ENCODE measurements at places on chromosomes 1 and 21.

- no peak for DNase-seq
These were observed 31.7 kb downstream of the SZT2 start for GRCh38 chr1:43421396-43421795.

- DNase-seq: peak; percentile 93
These were observed 878.3 kb upstream of the CXADR start for GRCh38 chr21:16634515-16634914.

GRCh38 chr1:204307334-204307883 is 52.3 kb downstream of the PLEKHA6 start:
- peak; percentile 97 for DNase-seq

DNA sequence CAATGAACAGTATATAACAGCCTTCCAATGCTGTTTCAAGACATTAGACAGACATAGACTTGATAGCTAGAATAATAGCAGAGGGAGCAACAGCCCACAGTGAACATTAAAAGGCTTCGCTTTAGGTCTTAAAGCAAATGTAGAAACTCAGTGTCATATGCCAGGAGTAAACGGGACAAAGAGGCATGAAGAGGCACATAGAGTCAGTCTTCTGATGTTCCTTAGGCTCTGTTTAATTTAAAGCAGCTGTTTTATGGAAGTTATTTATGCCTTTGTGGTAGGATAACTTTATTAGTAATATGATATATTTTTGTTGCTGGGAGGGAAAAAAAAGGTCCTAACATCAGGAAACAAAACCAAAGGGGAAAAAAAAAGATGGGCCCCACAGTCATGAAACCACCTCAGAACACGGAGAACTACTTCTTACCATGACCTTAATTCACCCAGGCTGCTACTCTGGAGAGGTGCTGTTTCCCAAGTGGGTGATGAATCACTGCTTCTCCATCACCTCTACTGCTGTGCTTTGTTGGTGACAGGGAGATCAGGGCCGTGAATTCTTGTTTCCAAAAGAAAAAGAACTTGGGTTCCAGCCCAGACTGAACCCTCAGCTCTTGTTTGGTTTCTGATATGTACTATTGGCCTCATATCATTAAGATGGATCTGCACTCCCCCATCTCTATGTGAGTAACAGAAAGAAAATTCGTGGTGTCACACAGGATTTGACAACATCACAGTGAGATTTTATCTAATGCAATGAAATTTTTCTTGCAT is 616.9 kb downstream of the KIF26B start:
- DNase-seq: no peak

DNA sequence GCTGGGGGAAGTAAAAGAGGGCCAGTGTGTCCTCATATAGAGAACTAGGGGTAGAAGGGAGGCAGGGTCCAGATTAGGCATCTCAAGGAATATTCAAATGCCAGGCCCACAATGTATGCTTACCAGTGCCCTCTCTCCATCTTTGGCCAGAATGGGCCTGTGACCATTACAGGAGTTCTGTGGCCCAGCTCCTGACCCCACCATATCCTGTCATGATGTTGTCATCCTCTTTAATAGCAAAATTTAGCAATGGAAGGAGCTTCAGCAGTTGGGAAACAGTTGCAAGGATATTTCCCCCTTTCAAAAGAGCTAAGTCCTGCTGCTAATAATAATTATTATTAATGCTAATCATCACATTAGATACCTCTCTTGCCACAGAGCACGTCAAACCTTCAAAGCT is 49.3 kb upstream of the JUN start:
- DNase-seq: no peak

- DNase-seq: no peak
These were observed 1044.4 kb downstream of the ADGRL2 start for GRCh38 chr1:82844911-82845827.

- DNase-seq: no peak
These were observed 2.4 kb upstream of the IBA57 start for GRCh38 chr1:228163007-228163753.

GRCh38 chr1:108194051-108194450 is 6.1 kb downstream of the SLC25A24 start:
- DNase-seq: no peak

DNA sequence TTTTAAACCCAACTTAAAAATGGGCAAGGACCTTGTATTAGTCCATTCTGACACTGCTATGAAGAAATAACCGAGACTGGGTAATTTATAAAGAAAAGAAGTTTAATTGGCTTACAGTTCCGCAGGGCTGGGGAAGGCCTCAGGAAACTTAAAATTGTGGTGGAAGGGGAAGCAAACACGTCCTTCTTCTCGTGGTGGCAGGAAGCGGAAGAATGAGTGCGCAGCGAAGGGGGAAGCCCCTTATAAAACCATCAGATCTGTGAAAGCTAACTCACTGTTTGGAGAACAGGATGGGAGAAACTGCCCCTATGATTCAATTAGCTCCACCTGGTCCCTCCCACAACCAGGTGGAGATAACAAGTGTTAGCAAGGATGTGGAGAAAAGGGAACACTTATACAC is 237.7 kb downstream of the SEC16B start:
- DNase-seq: no peak

GRCh38 chr1:198320759-198321158 is 164.0 kb downstream of the NEK7 start:
- no peak for DNase-seq

DNA sequence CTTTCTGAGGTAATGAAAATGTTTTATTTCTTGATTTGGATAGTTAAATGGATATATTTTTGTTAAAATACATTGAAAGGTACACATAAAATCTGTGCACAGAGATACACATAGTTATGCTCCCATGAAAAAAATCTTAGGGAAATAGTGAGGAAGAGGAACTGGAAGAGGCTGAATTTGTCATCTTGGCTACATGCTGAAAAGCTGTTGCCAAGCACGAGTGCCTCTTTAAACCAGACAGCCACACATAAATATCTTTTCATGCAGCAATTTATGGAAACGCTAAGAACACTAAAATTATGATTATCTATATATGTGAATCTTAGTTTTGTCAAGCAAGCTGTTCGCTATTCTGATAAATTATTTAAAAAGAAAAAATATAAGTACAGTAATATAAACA is 12.8 kb upstream of the ADAR start:
- DNase-seq: no peak

- no peak for DNase-seq
These were observed 68.5 kb downstream of the CRB1 start for GRCh38 chr1:197336571-197336970.

DNA sequence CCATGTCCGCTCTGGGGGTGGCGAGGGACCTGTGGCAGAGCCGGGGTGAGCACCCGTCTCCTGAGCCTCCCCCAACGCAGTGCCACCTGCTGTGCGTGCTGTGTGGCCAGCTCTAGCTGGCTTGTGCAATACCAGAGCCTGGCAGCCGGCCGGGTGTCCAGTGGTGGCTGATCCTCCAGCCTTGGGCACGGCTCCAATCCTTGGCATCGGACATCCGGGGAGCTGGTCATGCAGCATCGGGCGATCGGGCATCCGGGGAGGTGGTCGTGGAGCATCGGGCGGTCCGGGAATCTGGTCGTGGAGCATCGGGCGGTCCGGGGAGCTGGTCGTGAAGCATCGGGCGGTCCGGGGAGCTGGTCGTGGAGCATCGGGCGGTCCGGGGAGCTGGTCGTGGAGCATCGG is 8.1 kb downstream of the SLX9 start:
- no peak for DNase-seq

GRCh38 chr1:118104951-118105350 is 80.1 kb downstream of the SPAG17 start:
- DNase-seq: no peak

- DNase-seq: no peak
These were observed 6.7 kb upstream of the LGALS8 start for GRCh38 chr1:236516929-236517704.

DNA sequence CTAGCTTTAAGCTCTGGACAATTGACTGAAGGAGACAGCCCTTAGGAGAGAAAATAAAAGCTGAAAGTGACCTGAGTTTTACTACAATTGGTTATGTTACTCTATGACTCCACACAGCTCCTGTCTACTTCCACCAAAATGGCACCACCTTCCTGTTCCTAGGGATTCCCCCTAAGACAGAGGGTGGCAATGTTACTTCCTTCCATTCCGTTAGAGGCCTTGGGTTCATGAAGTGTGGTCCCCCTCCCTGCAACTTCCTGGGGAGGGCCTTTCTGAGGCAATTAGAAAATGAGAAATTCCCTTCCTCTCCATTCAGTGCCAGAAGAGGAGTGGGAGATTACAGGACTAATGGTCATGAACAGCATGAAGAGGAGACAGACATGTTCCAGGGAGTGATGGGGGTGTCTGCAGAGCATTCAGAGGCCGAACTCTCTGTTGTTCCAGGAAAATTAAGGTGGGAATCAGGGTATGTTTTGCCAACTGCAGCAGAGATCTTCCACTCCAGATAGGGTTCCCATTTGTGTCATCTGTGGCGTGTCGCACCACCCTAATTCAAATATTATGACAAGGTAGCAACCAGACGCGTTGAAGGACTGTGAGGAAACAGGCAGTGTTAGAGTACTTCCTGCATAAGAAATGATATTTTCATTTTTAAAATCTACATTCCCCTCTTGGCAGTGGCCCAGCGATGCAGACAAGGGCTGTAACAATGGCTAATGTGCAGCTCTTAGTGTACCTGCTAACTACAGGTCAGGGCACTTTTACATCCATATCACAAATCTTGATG is 53.1 kb upstream of the TRIM67 start:
- DNase-seq: no peak

GRCh38 chr1:118866330-118866729 is 121.8 kb downstream of the TBX15 start:
- no peak for DNase-seq

DNA sequence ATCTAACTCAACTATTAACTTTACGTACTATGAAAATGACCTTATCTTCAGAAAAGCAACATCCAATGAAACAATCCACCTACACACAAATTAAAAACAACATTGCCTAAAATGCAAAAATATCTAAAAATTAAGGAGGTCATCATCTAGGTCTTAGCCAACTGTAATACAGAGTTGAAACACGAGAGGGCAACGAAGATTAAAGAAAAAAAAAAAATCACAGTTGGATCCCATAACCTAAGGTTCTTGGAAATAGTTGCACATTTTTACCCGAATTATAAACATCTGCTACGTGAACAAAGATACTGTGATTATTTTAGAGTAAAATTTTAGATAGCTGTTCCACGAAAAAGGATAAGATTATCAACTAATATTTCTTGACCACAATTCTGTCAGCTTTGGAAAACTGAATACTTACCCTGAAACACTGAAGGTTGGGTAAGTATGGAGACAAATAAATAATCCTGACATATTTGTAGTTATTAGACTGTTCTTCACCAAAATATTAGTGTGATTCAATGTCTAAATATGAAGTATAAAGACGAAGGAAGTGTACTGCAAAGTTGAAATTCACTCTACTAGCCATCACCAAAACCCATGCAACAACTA is 88.0 kb upstream of the AK4 start:
- DNase-seq: no peak

DNA sequence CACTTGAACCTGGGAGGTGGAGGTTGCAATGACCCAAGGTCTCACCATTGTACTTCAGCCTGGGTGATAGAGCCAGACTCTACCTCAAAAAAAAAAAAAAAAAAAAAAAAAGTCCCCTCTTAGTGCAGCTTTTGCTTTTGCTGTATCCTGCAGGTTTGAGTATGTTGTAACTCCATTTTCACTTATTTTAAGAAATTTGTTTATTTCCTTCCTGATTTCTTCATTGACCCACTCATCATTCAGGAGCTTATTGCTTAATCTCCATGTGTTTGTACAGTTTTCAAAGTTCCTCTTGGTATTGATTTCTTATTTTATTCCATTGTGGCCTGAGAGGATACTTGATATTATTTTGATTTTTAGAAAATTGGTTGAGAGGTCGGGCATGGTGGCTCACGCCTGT is 50.9 kb upstream of the AK4 start:
- DNase-seq: no peak

DNA sequence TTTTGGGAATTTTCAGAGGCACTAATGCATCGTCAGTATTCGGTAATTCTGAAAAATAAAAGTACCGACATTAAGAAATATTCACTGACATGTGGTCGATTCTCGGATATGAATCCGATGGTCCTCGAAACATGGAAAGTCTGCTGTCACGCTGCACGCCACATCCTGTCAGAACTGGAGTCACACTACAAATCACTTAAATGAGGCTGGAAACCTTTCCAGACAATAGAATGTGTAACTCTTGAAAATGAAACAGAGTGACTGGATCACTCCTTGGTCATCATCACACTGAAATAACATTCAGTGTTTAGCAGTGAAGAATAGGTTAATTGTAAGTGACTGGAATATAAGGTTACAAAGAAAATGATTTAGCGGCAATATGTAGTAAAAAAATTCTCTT is 620.1 kb upstream of the ADAMTS5 start:
- no peak for DNase-seq

GRCh38 chr1:182952677-182953444 is at the start of gene SHCBP1L:
TSS of gene SHCBP1L (minus strand) at chr1:182953166. CDS start at chr1:182953133, 33 bp downstream.
- DNase-seq: no peak

GRCh38 chr21:36606287-36606982 is 92.5 kb upstream of the SIM2 start:
- no peak for DNase-seq

DNA sequence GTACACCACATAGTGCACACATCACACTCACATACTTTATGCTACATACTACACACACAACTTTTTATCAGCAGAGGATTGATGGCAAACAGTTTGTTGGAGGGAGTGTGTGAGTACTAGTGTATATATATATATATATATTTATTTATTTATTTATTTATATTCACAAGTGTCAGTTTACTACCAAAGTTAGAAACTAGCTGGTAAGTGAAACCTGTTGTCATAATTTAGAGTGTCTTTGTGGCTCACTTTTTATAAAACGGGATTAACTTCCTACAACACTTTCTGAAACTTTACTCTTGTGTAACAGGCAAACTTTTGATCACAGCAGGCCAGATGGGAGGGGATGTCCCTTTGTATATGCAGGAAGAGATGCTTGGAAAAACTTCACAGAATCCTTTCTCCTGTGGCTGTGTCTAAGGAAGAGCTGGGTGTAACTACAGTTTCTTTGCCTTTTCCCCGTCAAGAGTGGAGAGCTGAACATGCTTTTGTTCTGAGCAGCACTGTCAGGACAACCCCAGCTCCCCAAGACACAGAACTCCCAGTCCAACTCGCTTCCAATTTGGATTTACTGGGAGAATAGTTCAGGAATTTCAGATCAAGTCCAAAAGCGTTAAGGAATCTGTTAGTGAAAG is 1.9 kb upstream of the SAMD13 start:
- no peak for DNase-seq

- no peak for DNase-seq
These were observed 4.1 kb upstream of the HPCA start for GRCh38 chr1:32881871-32882850.

DNA sequence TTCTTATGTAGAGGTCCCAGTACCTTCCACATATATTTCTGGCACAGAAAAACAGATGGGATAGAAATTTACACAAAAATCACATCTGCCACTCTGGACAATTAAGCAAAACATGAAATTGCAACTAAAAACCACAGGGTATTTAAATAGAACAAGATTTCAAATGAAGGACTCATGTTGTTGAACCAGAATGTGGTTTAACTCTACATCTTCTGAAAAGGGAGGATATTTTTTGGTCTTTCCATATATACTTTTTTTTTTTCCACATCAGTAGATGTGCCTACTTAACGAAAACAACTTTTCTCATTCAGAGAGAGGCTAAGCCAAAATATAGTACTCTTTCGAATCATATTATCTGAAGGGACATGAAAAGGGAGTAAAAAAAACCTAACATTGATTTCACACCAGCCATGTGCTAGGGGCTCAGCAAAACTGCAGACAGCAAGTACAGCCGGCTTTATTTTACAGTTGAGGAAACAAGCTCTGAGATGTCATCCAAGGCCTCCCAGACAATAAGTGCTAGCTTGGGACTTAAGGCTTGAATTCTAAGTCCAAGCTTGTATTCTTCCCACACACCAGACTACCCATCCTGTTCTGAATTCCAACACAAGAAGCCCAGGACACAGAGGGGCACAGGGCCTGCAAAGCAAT is 208.9 kb downstream of the PBX1 start:
- no peak for DNase-seq
